ENCODE measurements at places on chromosomes 2 and 18.

GRCh38 chr2:237533668-237534161, 32.7 kb upstream of the PRLH start:
- no peak for DNase-seq

DNA sequence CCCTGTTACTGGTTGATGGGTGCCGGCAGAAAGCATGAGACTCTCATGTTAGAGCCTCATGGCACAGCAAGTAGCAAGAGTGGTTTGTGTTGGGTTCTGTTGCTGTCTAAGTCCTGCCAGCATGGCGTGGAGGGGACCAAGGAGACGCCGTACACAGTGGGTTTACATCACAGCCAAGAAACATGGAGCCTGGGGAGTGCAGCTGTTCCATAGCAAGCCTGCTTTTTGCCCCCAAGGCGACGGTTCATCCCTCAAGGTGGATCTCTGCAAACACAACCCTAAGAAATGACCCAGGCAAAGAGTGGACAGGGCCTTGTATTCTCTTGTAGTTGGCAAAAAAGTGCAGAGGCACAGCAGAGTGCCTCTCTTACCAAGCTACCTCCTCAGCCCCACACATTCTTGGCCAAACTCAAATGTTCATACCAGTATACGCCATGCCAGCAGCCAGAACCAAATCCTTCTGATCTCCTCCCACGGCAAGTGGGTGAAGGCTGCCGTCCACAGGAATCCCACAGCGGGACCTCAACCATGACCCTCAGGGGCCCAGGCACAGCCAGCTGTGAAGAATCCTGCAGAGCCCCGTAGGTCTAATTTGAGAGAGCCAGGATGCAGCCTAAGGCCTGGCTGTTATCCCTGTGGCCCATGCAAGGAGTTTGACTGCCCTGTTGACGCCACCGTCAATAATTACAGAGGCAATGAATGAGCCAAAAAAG, 19.0 kb downstream of the SNED1 start:
- DNase-seq = no peak

- DNase-seq = no peak
These were observed 10.9 kb downstream of the IGFBP2 start for GRCh38 chr2:216643986-216644659.

DNA sequence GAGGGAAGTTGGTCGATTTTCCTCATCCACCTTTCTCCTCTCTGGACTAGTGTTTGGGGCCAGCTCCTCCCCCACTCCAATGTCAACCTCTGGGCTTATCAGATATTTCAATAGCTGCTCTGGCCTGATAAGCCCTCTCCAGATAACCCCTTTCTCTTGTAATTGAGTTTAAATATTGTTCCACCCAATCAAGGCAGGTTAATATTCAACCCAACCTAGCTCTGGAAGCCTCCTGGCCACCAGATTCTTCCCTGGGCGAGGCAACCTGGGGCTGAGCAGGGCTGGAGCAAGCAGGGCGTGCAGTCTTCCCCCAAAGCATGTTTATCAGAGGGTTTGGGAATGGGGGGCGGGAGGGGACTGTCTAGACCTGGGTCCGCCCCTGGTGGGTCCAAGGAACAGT, 73.8 kb downstream of the TFCP2L1 start:
- DNase-seq = no peak

GRCh38 chr2:165594231-165594934, 124.9 kb downstream of the CSRNP3 start:
- no peak for DNase-seq

DNA sequence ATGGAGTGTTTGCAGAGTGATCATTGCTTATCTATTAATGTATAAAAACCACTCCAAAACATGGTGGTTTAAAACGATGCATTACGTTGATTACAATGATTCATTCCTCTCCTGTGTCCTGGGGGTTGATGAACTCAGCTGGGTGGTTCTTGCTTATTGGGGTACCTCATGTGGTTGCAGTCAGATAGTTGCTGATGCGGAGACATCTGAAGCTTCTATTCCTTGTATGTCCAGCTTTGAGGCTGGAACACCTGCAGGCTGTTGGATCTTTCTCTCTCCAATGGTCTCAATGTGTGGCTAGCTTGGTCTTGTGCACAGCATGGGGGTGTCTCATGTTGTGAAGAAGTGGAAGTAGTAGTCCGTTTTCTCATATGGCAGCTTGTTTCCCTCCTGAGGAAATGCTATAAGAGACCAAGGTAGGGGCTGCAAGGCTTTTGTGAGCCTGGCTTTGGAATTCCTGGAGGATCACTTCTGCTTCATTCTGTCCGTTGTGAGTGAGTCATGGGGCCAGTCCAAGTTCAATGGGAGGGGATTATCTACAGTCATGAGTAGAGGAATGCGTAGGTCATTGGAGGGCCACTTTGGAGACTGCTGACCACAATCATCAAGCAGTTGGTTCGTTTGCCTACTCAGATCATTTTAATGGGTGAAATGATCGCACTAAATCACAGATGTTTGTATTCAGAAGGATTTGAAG, 601.0 kb downstream of the SLC4A3 start:
- no peak for DNase-seq

- no peak for DNase-seq
These were observed 42.3 kb upstream of the STAT1 start for GRCh38 chr2:191056228-191056627.

GRCh38 chr18:58788470-58788869, 76.2 kb upstream of the ZNF532 start:
- no peak for DNase-seq

GRCh38 chr2:196268538-196269338, 97.4 kb upstream of the STK17B start:
- no peak for DNase-seq

GRCh38 chr18:63220903-63221302, 98.7 kb downstream of the BCL2 start:
- no peak for DNase-seq

Data from NCI-H2227 treated with DMSO at 0.1 percent for 48 hours (cell line).